Hair follicular keratinocyte (primary cell): ENCODE measurements at places on chromosomes 2 and 18. TPM values are rescaled to one million over a fixed set of nuclear protein-coding genes. Genes with fewer than 3 reads are reported as not detected.

STARD6 gene
- not detected in 2 replicates for total RNA-seq

ALPG gene
- not detected in 2 replicates for total RNA-seq

RGPD3 gene
- 0.08 and 0.16 TPM in 2 replicates for total RNA-seq

SLC25A12 gene
- 9.7 and 12.5 TPM in 2 replicates for total RNA-seq

ALK gene
- under 0.01 TPM in 1 of 2 replicates, not detected in the other for total RNA-seq

TMEM200C gene
- total RNA-seq = not detected in 2 replicates

OR6B2 gene
- not detected in 2 replicates for total RNA-seq

GKN2 gene
- not detected in 2 replicates for total RNA-seq

TRABD2A gene
- total RNA-seq = 0.87 and 5.7 TPM in 2 replicates

MATN3 gene
- total RNA-seq = 1.9 and 3.7 TPM in 2 replicates

PKDCC gene
- not detected in 2 replicates for total RNA-seq

ANKRD29 gene
- 4.1 and 8.5 TPM in 2 replicates for total RNA-seq

LOXHD1 gene
- not detected in 2 replicates for total RNA-seq
